ENCODE measurements at places on chromosomes 7 and 10.

GRCh38 chr10:117003336-117003735, 1.7 kb downstream of the SHTN1 start:
- no peak for DNase-seq

GRCh38 chr10:72954596-72955554, at the start of gene PLA2G12B:
Gene PLA2G12B, minus strand, starts transcription at chr10:72954806. Its CDS starts 121 bp downstream, at chr10:72954685.
- DNase-seq, result no peak

- no peak for DNase-seq
Measured at GRCh38 chr7:108345710-108346336, 110.4 kb downstream of the NRCAM start.

DNA sequence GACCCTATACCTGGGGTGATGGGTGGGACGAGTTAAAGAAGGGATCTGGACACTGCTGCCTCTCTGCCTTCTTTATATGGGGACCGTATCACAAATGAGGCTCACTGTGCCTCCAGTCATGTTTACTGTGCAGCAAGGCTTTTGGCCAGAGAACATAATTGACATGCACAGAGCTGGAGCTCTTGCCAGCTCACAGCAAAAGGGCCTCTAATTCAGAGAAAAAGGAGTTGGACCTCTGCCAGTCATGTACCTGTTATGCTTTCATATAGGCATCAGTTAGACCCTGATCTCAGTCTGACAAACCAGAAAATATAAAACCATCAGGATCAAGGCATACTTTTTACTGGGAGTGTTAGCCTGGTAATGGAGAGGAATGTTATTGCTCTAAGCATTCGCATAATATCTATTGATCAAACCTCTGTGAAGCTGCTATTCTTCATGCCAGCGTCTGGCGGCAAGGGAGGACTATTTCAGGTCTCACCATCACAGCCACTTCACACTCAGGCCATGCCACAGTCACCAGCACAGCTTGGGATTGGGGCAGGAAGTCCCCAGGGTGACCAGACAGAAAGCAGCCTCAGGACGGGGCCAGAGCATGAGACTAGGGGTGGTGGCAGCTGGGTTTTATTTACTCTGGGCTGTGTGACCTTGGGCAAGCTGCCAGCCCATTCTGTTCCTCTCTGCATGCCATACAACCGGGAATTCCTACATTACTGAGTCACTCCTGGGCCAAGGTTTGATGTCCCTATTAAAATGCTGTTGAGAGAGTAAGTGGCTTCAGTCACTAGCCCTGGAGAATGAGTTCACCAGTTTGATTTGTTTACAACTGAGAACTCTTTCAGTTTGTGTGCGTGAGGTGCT, 90.1 kb downstream of the NPSR1 start:
- DNase-seq, result no peak

DNA sequence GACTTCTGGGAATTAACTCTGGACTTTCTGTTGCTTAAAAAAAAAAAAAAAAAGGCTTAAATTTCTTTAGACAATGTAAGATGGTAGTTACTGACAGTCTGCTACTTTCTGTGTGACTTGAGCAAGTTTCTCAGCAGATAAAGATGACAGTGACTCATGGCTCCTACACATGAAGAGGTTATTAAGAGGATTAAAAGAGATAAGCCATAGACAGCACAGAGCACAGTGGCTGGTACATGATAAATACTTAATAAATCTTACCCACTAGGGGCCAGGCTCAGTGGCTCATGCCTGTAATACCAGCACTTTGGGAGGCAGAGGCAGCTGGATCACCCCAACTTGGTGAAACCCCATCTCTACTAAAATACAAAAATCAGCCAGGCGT, 174.8 kb downstream of the JAZF1 start:
- no peak for DNase-seq
